ENCODE measurements at places on chromosomes 12 and 14.

DNA sequence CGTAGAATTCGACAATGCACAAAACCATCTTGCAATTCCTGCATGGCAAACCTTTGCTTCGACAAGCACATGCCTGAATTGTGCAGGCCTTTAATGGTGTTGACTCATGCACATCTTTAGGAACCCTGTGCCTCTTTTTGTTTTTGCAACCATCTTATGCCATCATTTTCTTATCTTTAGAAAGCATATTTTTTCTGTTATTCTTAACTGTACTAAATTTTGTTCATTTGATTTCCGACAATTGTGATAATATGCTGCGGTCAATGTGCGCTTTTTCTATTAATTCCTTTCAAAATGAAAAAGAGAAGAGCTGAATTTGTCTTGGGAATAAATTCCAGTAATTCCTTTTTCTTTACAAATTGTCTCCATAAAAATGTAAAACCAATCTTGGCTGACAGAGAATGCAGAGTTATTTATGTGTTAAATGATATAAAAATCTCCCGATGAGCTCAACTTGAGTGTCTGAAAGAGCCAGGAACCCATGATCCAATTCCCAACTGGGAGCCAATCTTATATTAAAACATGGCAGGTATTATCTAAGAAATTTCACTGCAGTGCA lies 20.1 kb upstream of the CDK17 start:
- DNase-seq: no peak

DNA sequence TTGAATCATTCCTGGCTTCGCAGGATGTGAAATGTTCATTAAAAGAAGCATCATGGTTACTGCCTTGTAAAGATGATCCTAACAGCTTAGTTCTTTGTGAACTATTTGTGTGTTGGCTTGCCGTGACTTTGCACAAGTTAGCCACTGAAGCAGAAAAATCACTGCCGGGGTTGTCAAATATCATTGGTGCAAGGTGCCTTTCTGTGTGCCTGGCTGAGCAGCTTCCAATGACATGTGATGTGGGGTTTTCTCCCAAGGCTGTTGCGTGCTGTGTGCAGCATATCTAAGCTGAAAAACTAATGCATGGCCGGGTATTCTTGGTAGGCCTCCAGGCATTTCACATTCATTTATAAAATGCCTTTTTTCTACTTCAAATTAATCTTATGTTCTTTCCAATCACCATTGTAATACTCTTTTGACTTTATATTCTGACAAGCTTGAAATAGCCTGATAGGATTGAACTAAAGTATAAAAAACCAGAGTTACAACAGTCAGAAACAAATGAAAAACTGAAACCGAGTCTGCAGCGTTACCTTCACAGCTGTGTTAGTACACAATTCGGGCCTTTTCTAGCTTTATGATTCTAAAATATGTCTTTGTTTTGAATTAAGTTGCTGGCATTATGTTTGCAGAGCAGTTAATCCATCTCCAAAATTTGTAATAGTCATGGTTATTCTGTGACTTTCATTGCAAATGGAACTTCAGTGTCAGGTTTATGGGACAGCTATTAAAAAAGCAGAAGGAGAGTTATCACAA lies 222.1 kb downstream of the SYT1 start:
- DNase-seq: no peak

DNA sequence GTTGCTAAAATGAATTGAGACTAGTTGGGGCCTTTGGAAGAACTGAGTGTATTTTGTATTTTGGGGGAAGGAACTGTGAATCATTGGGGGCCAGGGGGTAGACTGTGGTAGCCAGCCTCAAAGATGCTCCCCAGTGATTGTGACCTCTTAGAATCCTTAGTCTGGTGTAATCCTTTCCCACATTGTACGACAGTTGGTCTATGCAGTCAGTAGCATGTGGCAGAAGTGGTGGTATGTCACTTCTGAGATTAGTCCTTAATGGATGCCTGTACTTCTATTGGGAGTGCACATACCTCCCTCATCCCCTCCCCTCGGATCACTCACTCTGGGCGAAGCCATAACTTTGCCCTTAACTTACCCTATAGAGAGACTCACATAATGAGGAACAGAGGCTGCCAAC lies 48.0 kb downstream of the USP15 start:
- DNase-seq: no peak

DNA sequence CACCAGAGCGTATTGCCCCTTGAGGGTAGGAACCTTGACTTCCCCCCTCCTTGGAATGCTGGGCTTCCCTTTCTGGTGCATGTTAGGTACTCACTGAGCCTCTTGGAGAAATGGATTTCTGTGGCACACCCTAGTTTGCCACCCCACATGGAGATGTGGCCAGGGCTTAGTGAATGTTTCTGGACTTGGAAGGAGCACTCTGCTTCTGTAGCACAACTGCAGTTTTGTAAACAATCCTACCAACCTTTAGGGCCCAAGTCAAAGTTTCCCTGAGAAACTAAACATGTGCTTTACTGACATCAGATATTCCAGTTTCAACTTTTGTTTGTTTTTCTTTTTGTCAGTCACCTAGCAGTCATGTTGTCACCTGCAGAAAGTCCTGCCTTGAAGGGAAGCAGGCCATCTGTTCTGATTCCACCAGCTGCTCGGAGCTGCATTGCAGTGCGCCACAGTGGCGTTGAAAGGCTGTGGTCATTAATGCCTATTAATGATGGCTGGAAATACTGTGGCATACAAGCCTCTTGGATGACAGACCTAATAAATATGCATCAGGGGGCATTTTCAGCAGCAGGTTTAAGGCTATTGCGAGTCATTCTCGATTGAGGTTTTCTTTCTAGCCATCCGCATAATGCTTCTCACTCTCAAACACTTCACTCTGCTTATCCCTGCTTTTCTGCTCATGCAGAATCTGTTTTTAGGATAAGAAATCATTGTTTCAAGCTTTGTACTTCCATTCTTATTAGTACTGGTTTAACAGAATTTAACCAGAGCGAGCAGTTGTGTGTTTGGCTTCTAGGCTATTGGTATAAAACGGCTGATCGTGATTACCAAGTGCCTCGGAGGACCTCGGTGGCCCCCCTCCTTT lies 7.8 kb downstream of the PELI2 start:
- DNase-seq: no peak

DNA sequence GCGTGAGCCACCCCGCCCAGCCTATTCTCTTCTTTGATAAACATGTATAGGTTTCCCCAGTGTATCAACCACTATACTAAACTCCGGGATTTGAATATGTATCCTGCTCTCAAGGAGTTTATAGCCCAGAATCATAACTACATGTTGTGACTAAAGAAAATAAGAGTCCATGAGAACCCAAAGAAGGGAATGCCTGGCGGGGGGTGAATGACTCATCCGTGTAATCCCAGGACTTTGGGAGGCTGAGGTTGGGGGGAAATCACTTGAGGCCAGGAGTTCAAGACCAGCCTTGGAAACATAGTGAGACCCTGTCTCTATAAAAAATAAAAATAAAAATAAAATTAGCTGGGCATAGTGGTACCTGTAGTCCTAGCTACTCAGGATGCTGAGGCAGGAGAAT lies 57.2 kb downstream of the SIX6 start:
- no peak for DNase-seq

DNA sequence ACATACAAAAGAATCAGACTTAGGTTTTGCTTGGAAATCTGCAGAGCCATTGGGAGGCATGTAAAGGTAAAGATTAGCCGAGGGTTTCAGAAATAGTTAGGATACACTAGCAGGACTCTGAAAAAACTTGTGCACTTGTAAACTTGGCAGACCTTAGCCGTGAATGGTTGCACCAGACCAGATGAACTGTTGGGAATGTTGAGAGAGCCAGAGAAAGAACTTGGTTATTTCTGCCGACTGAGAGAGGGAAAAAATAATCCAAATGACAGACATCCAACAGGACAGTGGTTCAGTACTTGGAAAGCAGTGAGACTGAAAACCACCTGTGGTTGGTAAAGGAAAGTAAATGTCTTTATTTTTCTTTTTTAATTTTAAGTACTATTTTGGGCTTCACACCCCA lies 222.5 kb upstream of the DDHD1 start:
- no peak for DNase-seq

Data from activated naive CD4-positive, alpha-beta T cell treated with anti-CD3 and anti-CD28 coated beads for 36 hours (primary cell).